ENCODE measurements at places on chromosomes 2 and 18.

GRCh38 chr2:136005462-136006196 lies 20.2 kb upstream of the DARS1 start:
- DNase-seq = peak; percentile 75

- DNase-seq = peak; percentile 70
These were observed 188.2 kb downstream of the BCL2 start for GRCh38 chr18:63131106-63131958.

DNA sequence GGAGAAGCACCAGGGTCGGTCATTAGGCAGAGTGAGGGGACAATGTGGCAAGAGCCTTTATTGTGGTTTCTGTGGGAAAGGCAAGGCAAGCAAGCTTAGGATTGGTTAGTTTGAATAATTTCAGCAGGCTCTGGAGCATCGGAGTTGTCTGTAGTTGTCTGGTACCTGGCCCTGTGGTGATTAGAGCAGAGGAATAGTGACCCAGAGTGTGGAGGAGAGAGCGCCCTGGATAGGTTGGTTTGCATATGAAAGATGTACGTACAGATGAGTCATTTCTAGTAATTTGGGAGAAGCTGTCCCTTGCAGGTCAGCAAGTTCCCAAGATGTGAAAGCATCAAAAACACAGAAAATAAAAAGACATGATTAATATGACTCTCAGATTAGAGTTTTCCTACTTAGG lies 383.1 kb upstream of the MEX3C start:
- DNase-seq = no peak

DNA sequence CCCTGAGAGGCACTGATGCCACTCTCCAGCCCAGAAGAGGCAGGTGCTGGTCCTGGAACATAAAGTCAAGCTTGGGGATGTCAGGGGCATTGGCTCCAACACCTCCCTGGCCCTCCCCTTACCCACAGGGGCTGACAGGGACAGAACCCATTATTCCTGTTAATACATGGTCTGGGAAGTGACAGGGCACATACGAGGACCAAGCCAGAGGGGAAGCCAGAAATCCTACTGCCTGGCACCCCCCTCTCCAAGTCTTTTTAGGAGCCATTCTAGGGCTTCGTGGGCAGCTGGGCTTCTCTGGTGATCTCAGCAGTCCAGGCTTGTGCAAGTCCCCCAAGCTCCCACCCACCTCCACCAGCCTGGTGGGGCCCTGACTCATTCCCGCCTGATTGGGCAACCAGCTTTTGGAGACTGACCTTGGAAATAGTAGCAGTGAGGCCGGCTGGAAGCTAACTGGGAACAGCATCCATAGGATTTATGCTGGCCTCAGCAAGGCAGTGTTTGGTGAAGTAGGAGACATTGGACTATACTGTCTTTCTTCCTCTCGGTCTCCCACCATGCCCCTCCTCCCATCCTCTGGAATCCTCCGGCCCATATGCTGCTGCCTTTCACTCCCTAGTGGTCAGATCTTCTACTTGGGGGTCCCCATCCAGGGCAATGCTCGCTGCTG lies 86.4 kb upstream of the HK2 start:
- no peak for DNase-seq

DNA sequence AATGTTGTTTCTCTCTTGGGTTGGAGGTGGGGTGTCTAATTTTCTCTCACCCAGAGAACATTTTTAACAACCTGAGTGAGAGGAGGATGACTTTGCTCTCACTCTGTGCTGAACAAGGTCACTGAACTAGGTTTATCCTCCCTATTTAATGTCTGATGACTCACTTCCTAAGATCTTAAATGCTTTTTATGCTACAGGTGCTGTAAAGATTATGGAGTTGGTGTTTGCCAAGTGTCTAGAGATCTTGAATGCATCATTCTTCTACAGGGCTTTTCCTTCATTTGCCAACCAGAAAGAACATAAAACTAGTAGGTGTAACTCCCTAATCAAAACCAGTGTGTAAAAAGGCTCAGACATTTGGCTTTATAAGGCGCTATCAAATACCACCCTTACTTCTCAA lies 350.5 kb upstream of the ETAA1 start:
- DNase-seq = no peak

DNA sequence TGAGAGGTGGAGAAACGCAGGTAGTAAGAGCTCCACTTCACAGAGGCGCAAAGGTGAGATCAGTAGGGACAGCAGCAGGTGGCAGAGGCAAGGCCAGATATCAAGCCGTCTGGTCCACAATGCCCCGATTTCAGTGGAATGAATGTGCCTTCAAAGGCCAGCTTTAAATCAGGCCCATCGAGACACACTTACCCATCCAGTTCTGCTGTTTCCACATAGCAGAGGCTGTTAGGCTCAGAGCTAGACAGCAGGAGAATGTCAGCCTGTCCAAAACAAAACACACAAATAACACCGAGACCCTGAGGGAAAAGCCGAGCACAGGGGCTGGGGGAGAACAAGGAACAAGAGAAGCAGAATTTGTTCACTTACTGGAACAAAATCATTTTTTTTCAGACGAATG lies 75.8 kb upstream of the NARS1 start:
- no peak for DNase-seq

- DNase-seq = no peak
These were observed 74.9 kb downstream of the TDRD15 start for GRCh38 chr2:21198637-21199036.

DNA sequence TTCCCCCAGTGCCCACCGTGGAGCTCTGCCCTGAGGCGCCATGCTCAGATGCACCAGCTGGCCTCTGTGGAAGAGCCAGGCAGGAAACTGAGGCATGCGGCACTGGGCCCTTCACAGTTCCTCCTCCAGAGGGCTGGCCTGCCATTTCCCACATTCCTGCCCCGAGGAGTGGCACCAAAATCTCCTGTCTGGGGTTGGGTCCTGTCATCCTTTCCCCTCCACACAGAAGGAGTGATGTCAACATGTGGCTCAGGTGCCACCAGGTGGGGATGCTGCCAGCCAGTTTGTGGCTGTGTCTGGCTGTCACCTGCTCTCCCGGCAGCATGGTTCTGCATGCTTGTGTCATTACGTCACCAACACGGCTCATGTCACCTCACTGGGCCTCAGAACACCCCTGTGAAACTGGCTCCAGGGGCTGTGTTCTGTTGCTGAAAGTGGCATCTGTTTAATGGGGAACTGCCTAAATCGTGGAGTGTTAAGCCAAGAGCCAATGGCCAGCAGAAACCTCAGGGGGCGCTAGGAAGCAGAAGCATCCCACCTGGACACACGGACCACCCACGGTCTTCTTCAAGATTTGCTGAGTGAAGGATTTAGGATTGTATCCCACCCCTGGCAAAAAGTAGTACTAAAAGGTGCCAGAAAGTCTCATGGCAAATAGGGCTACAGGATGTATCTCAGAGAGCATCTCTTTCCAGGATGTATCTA lies 51.3 kb downstream of the ZAP70 start:
- no peak for DNase-seq

DNA sequence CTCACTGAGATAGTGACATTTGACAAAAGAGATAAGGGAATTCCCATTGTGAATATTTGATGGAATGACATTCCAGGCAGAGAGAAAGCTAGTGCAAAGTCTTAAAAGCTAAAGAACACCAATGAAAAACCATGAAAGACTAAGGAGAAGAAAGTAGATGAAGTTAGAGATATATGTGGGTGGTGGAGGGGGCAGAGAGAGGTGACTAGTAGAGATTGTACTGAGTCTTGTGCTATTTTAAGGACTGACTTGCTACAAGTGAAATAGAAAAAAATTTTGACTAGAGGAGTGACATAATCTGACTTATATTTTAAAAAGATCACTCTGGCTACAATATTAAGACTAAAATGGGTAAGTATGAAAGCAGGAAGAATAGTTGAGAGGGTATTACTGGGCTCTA lies 35.3 kb upstream of the GULP1 start:
- DNase-seq = no peak

DNA sequence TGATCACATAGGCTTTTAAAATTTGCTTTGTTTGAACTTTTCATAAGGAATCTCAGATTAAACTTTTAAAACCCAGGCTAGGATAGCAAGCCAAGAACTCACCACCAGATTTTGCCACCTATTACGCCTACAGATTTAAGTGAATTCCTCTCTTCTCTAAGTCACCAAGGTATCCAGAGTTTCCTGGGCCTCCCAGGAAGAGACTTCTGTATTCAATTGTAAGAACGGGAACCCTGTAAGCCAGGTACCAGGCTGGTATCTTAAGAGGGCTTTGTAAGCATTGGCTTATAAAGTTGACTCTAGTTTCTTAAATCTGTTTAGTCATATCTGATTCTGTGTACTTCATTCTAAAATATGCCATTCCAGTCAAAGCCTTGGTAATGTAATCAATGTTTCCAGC lies 285.1 kb downstream of the MBD5 start:
- DNase-seq = no peak

- peak; percentile 48 for DNase-seq
These were observed 32.8 kb downstream of the TTC32 start for GRCh38 chr2:19868701-19869580.

GRCh38 chr2:85902496-85902895 lies 13.7 kb upstream of the ST3GAL5 start:
- DNase-seq = no peak

- DNase-seq = no peak
These were observed 42.6 kb downstream of the CMPK2 start for GRCh38 chr2:6823111-6823510.
